ENCODE measurements at places on chromosomes 4 and X. TPM values are rescaled to one million over a fixed set of nuclear protein-coding genes. Genes with fewer than 3 reads are reported as not detected.

Gene CXXC4
- total RNA-seq: 0.12 TPM

Gene OTC
- total RNA-seq: not detected

Gene USP51
- total RNA-seq: 0.40 TPM

Gene TEX13D
- not detected for total RNA-seq

Gene SSX1
- total RNA-seq: not detected

Gene NPNT
- total RNA-seq: 17.5 TPM

GRCh38 chr4:7715271-7716009 lies 224.2 kb downstream of the AFAP1 start:
- ATAC-seq: no peak

DNA sequence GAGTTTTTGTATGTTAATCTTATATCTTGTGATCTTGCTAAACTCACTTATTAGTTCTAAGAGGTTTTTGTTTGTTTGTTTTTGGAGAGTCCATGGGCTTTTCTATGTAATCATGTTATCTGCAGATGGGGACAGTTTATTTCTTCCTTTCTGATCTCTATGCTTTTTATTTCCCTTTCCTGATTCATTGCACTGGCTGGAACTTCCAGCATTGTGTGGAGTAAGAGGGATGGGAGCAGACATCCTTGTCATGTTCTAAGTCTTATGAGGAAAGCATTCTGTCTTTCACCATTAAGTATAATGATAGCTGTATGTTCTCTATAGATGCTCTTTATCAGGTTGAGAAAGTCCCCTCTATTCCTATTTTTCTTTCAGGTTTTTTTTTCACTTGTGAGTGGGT lies 90.6 kb upstream of the TBC1D9 start:
- ATAC-seq: no peak

DNA sequence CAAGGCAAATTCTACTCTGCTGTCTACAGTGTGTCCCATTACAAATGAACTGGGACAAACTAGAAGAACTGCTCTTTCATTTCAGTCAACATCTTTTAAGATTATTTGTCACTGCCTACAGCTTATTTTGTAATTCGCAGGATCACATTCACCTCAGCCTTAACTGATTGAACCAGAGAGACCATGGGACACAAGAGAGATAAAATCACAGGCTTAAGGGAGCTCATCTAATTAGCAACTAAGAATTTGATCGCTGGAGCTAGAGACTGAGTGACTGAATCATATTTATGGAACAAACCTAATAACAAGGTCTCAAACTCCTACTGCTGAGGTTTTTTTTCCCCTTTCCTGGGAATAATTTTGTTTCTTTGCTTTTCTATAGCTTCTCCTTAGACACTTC lies 898.2 kb downstream of the PCDH18 start:
- ATAC-seq: no peak

- no peak for ATAC-seq
Measured at GRCh38 chr4:130896920-130897319, 1801.0 kb downstream of the C4orf33 start.

DNA sequence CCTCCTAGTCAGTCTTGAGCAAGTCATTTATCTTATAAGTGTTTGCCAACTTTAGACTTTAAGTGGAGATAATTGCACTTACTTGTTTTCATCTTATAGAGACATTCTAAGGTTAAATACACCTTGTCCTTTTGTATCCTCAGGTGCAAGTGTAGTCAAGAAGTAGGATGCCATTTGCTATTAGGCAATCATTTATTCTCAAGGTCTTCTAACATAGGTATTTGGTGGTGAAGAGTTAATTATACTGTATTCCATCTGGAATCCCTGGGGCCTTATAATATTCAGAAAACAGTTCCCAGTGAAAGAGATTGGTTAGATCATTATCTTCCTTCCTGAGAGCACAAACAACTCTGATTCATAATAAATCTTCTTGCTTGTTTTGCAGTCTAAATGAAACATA lies 23.7 kb downstream of the SULT1E1 start:
- no peak for ATAC-seq

GRCh38 chrX:119617517-119618164 lies 11.4 kb upstream of the NKRF start:
- no peak for ATAC-seq

GRCh38 chr4:70687392-70687791 lies 940 bp upstream of the UTP3 start:
- ATAC-seq: no peak

DNA sequence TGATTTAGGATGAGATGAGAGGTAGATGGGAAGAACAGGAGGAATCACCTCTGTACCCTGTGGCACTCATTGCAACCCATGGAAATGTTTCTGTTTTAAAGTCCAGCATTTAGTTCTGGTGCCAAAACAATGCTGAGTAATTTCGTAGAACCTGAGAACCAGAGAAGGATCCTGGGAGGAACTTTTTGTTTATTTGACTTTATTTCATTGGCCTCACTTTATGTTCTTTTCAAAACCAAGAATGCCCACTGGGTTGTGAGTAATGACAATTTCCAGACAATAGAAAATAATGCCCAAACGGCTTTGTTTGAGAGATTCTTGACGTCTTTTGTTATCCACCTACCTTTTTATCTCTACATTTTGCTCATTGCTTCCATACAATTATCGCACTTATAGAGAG lies 111.3 kb downstream of the SHROOM3 start:
- no peak for ATAC-seq

GRCh38 chr4:113064244-113064643 lies 14.8 kb downstream of the ANK2 start:
- no peak for ATAC-seq

DNA sequence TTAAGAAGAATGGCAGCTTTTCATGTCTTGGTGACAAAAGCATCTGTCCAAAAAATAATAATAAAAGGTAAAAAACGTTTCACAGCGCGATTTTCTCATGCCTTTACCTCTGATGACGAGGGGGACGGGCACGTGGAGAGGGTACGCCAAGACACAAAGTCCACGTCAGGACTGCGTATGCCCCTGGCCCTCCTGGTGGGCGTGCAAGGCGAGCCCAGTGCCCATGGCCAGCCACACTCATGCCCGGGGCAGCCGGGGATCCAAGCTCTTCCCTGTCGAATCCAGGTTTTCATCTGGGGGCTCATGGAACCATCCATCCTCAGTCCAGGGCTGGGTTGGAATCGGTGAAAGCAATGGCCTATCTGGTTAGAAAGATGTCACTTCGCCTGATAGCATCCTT lies 176.6 kb downstream of the AFAP1 start:
- no peak for ATAC-seq

DNA sequence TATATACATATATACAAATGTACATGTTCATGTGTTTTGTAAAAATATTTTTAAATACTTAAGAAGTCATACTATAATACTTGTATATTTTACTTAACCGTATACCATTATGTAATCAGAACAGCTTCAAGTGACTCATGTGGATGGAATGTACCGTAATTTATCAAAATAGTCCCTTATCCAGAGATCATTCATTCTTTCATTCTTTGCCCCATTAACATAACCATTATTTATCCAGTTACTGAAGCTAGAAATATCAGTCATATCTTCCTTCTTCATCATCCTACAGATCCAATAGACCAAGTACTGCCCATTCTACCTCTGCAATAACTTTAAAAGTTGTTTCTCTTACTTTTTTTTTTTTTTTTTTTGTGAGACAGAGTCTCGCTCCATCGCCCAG lies 164.2 kb downstream of the MAB21L2 start:
- no peak for ATAC-seq

DNA sequence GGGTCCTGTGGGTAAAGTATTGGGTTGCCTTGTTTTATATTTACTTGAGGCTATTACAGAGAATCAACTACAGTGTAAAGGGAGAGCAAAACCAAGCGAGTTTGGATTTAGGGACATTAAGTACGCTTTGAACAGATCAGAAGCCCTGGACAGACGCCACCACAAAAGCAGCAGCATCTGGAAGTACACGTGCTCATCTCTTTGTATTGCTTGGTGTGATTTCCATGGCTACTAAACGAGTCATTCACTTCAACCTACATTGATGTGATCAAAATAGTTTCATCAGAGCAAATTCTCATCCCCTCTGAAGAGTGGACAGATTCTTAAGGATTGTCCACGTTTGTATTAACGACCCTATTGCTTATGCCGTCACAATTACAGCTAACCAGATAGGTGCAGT lies 85.1 kb downstream of the SORBS2 start:
- ATAC-seq: no peak

DNA sequence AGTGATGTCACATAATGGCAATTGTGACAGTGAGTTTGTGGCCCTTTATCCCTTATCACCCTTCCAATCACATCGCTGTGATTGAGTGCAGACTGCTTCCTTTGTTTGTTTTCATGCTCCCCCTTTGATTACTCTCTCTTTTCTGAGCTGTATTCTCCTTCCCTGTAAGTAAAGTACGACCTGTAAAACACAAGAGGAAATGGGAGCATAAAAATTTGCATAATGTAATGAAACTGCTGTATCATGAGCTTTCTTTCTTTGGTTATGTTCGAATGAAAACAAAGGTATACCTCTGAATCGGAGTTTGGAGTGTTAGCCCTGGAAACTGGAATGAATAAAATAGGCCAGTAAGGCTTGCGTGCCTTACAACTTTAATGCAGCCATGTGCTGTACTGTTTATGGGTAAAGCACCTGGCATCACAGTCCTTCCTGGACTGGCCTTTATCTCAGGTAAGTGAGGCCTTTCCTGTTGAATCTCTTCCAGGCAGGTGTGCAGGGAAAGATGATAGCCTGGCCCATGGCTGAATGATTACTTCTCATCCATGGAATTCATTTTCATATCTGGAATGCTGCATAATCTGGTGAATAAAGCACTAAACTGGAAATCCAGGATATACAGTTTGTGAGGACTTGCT lies 26.6 kb upstream of the HS3ST1 start:
- no peak for ATAC-seq
